ENCODE measurements at places on chromosomes 7 and 10. TPM values are rescaled to one million over a fixed set of nuclear protein-coding genes. Genes with fewer than 3 reads are reported as not detected.

Gene GRID1
- total RNA-seq: 5.2 TPM

Gene PLEKHS1
- total RNA-seq: 36.7 TPM

DNA sequence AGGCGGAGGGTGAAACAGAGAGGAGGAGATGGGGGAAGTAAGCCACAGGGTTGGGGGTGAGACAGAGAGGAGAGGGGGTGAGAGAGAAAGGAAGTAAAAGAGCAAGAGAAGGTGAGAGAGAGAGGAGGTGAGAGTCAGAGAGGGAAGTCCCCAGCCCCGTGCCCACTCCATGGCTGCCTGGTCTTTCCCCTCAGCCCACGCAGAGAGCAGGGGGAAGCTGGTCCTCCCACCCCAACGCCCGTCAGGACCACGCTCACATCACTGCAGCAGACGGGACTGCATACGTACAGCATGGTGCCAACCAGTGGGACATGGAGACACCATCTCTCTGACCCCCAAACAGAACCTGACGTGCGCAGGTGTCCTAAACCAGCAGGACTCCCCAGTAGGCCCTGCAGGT lies 12.1 kb upstream of the PDGFA start:
- no peak for DNase-seq
- H3K27ac ChIP-seq: no peak overlapping the region
- H3K4me3 ChIP-seq: no peak overlapping the region
- no peaks in the 10 kb centered on the region for H3K36me3 ChIP-seq

- no peak overlapping the region for H3K4me3 ChIP-seq
- H3K36me3 ChIP-seq: no peaks in the 10 kb centered on the region
- no peak for DNase-seq
- H3K27ac ChIP-seq: peak overlapping the region; percentile 83
- H3K4me1 ChIP-seq: peaks cover 10% of the 10 kb centered on the region
Observed at GRCh38 chr7:26853788-26854393, 10.5 kb downstream of the SKAP2 start.

All from upper lobe of left lung (tissue), 6 donors.